ENCODE measurements at places on chromosomes 11 and 22.
A peak's percentile ranks its signal among the peaks of the same experiment; 100 is the strongest.

- no peak for DNase-seq
Observed at GRCh38 chr11:108793138-108793537, 128.3 kb downstream of the DDX10 start.

- no peak for DNase-seq
Observed at GRCh38 chr11:1854949-1855885, 2.3 kb downstream of the LSP1 start.

- DNase-seq, result no peak
Observed at GRCh38 chr11:117688255-117688797, 108.7 kb downstream of the DSCAML1 start.

DNA sequence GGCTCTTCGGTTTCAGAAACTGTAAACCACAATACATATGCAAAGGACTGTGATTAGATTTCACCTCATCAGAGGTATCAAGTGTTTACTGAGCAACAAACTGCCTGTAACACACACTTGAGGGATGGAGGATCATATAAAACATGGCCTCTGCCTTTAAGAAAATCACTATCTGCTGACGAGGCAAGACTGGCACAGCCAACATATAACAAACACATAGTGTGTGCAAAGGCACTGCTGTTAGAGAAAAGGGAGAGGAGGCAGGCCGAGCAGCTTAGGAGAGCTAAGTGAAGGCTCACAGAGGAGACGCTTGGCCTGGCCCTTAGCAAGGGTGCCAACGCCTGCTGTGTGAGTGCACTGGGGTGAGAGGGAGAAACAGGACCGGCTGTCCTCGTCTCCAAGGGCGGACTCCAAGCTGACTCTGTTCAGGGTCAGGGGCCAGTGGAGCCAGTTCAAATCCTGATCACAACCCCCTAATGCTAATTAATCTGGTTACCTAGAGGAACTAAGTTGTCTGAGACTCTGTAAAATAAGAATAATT is 48.2 kb downstream of the LRFN4 start:
- no peak for DNase-seq

GRCh38 chr22:24878969-24879368 is 67.5 kb downstream of the LHFPL7 start:
- no peak for DNase-seq

DNA sequence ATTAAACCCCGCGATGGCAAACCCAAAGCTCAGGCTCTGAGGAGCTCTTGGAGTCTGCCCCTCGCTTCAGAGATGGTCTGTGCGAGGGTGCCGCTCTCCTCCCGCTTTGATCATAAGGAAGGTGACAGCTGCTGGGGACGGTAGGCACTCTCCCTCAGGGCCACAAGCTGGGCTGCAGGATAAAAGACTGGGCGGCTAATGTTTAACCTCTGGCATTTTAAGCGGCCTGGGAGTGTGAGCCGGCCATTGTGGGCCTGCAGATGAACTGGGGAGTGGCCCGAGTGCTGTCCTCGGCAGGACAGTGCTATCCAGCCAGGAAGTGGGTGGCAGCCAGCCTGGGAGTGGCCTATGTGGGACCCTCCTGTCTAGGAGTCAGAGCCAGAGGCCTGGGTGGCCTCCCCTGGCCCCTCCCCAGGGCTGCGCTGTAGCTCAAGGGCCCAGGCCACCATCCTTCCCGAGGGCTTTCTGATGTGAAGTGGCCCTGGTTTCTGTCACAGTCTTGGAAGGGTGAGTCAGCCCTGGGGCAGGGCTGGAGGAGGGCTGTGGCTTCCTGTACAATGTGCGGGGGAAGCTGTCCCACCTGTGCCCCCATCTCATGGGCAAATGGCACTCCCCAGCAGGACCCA is 58.7 kb upstream of the PRODH start:
- DNase-seq, result no peak

DNA sequence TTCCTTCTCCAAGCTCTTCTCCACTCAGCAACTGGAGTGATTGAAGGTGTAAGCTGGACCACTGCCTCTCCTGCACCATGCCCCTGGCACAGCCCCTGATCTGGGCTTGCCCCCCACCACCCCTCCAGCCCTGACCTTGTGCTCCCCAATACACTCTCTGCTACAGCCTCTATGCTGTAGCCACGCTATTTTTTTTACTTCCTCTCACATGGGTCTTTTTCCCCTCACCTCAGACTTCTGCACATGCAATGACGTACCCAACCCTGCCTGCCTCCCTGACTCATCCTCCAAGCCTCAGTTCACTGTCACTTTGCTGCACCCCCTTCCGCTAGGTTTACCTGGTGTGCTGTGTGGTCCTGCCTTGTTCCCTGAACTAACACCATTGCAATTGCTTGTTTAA is 9.0 kb downstream of the CSNK2A3 start:
- DNase-seq, result no peak

GRCh38 chr11:503179-503981 is 3.7 kb downstream of the RNH1 start:
- peak; percentile 93 for DNase-seq

GRCh38 chr22:44445307-44445680 is 52.7 kb downstream of the RTL6 start:
- DNase-seq, result no peak

DNA sequence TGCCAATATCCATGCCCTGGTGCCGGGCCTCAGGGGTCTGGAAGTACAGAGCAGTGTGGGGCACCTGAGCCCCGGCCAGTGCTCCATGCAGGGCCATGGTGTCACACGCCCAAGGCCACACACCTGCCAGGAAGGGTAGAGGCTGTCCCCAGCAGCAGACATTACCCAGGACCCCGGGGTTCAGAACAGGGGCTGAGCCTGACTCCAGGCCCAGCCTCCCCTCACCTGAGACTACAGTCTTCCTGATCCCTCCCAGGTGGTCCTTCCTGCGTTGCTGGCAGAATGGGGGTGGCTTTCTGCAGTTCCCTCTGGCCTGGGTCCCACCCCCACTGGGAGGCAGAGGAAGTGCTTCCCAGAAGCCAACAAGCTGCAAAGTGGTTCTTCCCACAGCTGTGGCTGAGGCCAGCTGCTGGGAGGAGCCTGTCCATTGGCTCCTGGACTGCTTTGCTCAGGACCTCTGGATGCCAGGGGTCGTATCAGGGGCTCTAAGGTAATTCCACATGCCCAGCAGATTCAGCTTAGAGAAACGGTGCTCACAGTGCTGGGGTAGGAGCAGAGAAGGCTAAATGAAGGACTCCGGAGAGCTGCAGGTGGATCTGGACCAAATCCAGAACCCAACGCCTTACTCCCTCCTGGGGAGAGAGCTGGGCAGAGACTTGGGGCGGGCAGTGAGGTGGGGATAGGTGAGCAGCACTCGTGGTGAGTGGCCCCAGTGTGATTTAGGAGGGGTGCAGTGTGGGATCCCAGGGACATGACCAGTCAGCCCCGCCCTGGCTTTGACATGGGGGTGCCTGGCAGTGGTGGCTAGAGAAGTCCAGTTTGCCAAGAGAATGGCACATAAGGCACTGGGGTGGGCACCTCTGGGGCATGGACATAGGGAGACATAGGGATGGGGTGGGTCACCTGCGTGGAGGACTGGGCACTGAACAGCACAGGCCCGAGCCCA is 12.6 kb downstream of the TCIRG1 start:
- no peak for DNase-seq

- DNase-seq, result no peak
Observed at GRCh38 chr11:47979378-47980087, 826 bp upstream of the PTPRJ start.

- no peak for DNase-seq
Observed at GRCh38 chr11:69253028-69253427, 40.9 kb upstream of the MYEOV start.

DNA sequence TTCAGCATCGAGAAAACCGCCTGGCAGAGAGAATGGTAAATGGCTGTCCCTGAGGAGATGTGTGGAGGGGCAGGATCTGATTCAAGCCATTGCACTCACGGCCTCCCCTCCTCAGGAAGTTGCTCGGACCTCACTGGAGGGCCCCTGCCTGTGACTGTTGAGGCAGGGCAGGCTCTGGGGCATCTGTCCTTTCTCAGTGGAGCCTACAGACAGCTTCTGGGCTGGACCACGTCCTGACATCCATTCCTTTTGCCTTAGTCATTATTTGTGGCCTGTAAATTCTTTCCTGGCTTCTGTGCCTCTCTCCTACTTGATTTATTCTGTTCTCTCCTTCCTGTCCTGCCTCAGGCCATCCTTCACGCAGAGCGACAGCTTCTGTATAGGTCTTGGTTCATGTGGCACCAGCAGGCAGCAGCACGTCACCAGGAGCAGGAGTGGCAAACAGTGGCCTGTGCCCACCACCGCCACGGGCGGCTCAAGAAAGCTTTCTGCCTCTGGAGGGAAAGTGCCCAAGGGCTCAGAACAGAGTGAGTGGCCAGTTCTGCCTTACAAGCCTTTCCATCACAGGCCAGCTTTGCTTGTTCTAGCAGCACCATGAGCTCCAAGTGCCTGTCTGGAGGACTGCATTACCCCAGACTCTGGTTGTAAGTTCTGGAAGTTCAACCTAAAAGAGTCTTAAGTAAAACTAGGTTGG is 59.6 kb downstream of the PISD start:
- DNase-seq, result no peak

DNA sequence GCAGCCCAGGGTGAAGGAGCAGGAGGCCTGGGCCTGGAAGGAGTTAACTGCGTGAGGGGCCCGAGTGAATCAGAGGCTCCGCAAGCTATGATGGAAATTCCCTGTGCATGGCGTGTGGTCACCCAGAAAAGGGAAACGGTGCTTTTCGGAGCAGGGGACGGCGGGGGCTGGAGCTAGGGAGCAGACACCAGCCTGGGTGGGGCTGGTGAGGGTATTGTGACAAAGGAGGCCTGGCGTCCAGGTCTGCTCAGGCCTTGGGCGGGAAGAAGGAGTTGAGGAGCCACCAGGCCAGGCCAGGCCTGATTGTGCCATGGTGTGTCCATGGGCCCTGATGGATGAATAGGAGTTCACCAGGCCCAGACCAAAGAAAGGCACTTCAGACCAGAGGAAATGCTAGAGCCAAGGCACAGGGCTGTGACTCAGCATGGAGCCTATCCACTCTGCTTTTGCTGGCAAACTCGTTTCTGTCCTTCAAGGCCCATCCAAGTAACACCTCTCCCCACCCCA is 12.8 kb upstream of the SPI1 start:
- peak; percentile 90 for DNase-seq

- DNase-seq, result no peak
Observed at GRCh38 chr11:88101881-88102597, 73.2 kb downstream of the RAB38 start.

- DNase-seq, result no peak
Observed at GRCh38 chr22:43308836-43309235, 34.3 kb downstream of the SCUBE1 start.

- no peak for DNase-seq
Observed at GRCh38 chr11:83663988-83664387, 377.8 kb upstream of the CCDC90B start.

- no peak for DNase-seq
Observed at GRCh38 chr11:116138280-116138679, 634.1 kb upstream of the CADM1 start.

GRCh38 chr11:45928535-45929215 is 6.2 kb downstream of the LARGE2 start:
- no peak for DNase-seq

DNA sequence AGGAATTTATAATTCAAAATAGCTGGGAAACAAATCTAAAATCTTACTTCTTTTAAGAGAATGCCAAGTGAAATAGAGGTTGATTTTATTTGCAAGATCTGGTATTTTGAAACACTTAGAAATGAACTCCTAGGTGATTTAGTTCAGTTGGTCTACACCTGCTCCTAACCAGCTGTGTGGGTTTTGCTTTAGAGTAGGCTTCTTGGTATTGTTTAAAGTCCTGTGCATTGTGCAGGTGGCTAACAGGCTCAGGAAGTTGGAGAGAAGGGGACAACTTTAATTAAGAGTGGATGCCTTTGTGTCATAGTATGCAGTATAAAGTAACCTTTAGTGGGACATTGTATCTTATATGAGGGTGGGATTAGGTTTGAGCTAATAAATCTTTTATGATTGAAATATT is 4.1 kb upstream of the RAG2 start:
- no peak for DNase-seq

- no peak for DNase-seq
Observed at GRCh38 chr11:927871-928270, 2.2 kb downstream of the AP2A2 start.

DNA sequence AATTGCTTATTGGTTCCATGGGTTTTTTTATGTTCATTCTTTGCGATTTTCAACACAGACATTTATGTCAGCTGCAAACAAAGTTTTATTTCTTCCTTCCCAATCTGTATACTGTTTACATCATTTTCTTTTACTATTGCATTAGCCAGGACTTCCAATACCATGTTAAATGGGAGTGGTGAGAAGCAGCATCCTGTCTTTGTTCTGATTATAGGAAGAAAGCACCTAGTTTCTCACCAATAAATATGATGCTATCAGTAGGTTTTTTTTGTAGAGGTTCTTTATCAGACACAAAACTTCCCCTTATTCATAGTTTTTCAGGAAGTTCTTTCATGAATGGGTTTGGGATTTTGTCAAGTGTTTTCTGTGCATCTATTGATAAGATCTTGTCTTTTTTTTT is 28.0 kb upstream of the OR8B8 start:
- DNase-seq, result no peak

DNA sequence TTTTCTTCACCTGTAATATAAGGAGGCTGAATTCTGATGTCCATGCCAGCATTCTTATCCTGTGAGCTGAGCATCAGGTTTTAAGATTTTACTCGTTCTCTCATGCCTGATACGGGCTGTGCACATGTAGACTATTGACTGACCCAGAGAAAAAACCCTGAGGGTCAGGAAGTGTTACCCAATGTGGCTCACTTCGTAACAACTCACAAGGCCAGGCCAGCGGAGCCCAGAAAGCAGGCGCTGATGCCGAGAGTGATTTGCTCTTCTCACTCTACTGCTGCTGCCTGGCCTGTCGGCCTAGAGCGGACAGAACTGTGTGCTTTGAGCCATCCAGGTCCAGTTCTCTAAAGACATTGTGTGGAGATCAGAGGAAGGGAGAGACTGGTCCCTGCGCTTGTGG is 10.8 kb downstream of the THYN1 start:
- DNase-seq, result no peak

DNA sequence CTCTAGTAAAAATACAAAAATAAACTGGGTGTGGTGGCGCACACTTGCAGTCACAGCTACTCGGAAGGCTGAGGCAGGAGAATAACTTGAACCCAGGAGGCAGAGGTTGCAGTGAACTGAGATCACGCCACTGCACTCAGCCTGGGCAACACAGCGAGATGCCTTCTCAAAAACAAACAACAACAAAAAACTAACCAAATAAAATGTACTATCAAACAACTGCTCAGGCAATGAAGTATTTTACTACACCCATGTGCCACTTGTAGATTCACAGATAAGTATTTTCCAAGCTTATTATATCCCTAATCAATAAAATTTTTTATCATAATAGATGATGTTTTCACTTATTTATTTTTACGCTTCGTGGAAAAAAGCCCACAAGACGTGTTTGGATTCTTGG is 924 bp downstream of the C11orf65 start:
- no peak for DNase-seq

DNA sequence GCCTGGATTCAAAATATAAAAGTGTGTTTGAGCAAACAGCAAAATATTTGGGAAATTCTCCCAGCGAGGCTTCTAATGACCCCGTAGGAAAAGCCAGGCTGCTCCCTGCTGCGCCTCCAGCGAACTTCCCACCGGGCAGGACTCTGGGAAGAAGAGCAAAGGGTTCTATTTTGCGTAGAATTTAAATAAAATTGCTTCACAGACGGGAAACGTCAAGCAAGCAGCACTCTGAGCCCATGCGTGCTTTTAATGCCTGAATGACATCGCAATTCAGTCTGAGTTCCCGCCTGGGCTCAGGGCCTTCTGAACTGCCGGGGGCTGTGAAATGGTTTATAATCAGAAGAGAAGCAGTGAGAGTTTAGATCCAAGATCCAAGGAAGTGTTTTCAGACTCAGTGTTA is 775.1 kb downstream of the BRD1 start:
- no peak for DNase-seq

Data from HL-60 (cell line).